ENCODE measurements at places on chromosomes 13 and 19.

DNA sequence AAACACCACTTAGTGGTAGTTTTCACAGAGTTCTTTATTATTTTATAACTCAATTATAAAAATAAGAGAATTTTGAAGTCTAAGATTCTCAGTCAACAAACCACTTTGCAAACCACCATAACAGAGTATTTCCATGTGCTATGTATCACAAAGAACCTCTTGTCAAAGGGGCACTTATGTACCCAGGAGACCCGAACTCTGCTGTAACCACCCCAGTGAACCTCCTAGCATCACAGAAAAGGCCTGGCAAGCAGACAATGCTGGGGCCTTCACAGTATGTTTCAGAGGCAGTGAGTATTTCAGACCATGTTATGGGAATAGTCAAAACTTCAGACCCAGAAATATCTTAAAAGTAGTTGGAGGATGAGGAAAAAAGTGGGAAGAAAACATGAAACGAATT lies 714.1 kb downstream of the EFNB2 start:
- no peak for DNase-seq

DNA sequence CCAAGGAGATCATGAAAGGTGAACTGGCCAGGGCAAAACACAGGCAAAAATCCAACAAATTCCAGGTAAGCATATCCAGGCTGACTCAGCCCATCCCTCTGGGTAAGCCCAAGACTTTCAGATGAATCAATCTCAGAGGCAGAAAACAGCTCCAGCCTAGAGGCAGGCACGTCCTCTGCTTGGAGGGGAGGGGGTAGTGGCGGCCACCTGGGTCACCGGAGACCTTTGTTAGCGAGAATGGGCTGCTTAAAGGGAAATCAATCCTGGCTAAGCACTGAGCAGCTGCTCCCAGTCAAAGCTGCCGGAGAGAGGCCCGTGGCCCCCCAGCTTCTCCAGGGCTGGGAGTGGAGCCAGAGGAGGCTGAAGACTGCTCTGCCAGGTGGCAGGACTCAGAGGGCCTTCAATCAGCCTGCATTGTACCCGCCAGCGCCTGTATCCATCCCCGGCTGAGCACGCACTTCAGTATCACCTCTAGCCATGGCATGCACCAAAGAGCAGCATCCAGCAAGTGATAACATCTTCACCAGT lies 48.2 kb downstream of the PIN1 start:
- no peak for DNase-seq

DNA sequence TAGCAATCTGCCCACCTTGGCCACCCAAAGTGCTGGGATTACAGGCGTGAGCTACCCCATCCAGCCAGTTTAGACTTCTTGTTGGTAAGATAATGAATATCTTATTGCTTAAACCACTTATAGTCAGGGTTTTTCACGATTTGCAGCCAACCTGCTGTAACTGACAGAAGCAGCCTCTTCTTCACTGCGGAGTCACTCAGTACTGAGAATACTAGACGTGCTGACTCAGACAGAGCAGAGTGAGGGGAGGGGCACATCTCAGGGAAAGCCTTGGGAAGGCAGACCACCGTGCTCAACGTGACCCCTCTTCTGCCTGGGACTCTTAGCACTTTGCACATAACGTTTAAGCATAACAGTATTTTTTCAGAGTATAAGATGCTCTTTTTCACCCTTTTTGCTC lies 74.3 kb upstream of the ARHGEF7 start:
- no peak for DNase-seq

DNA sequence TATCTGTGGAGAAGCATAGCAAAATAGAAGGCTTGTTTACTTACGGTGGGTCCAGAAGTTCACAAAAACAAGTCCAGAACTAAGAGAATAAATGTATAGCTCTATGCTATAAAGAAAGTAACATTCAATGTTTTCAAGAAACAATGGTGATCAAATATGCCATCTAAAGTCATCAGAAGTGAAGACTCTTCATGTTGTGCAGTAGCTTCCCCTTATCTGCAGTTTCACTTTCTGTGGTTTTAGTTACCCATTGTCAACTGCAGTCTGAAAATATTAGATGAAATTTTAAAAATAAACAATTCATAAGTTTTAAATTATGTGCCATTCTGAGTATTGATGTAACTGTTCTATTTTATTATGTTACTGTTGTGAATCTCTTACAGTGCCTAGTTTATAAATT lies 72.5 kb downstream of the EDNRB start:
- peak; percentile 32 for DNase-seq

DNA sequence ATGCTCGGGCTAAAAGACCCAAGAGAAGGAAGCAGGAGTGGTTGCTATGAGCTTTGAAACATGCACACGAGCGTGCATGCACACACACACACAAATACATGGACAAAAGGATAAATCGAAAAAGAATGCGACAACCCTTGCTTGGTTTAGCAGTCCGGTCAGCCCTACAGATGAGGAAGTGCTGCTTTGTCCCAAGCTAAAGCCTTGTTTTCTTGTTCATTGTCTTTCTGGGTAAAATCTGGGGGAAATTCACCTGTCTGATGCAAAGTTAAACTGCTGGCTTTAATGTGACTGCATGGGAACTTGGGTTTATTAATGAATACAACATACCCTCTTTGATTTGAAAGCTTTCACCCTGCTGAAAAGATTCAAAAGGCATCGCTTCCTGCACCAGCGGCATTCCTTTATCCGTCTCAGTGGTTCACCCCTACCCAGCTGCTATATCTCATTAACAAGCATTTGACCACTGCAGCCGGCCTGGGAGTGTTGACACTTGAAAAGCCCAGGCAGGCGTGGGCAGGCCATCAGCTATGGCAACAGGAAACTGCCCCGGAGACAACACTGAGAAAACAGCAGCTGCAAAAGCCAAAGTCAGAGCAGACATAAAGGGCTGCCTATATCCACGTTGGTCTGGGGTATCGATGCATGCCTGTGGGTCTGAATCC lies 301.7 kb downstream of the NDFIP2 start:
- no peak for DNase-seq

GRCh38 chr13:23987331-23987894 lies 90.1 kb upstream of the C1QTNF9B start:
- no peak for DNase-seq

- DNase-seq: peak; percentile 37
These were observed 255.9 kb upstream of the SOX21 start for GRCh38 chr13:94968040-94968756.

- DNase-seq: no peak
These were observed 393.3 kb upstream of the ARGLU1 start for GRCh38 chr13:106961216-106961615.

- peak; percentile 21 for DNase-seq
These were observed 258.2 kb upstream of the STARD13 start for GRCh38 chr13:33543631-33544265.

- no peak for DNase-seq
These were observed 20.9 kb downstream of the MBD3L2B start for GRCh38 chr19:7000333-7000732.

DNA sequence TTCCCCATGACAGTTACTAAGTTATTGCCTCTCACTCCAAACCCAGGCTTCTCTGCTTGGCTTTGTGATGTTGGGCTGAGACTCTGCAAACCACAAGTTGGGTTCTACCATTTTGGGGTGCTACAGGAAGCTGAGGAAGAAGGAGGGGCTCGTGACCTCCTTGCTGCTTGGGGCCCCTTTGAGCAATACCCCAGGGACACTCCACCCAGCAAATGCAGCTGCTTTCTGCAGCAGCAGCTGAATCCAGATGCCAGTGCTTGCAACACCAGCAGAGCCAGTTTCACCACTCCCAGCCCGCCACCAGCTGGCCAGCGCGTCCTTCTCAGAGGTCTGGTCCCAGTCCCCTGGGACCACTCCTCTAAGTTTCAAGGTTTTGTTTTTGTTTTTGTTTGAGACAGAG lies 22.0 kb upstream of the UBAC2 start:
- peak; percentile 45 for DNase-seq

- DNase-seq: no peak
These were observed 1561.0 kb upstream of the MIR17HG start for GRCh38 chr13:89786531-89786930.

- peak; percentile 69 for DNase-seq
These were observed 2.3 kb upstream of the LYPD3 start for GRCh38 chr19:43467730-43468129.

DNA sequence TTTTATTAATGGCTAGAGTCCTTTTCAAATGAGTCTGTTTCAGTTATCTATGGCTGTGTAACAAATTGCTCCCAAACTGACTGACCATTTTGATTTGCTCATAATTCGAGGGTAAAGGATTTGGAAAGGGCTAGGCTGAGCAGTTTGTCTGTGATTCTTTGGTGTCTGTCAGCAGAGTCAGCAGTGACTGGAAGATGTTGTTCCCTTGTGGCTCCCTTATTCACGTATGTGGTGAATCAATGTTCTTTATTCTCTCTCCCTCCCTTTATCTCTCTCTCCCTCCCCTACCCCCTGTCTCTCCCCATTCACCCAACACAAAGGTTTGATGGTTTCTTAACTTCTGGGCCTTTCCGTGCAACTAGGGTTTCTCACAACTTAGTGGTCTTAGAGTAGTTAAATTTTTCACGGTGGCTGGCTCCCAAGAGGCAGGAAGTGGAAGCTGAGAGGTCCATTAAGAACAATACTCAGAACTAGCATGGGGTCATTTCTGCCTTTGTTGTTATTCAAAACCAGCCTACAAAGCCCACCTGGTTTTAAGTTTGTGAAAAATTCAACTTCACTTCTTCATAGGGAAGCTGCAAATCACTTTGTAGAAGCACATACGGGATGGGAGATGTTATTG lies 772.5 kb upstream of the SLITRK1 start:
- DNase-seq: no peak

DNA sequence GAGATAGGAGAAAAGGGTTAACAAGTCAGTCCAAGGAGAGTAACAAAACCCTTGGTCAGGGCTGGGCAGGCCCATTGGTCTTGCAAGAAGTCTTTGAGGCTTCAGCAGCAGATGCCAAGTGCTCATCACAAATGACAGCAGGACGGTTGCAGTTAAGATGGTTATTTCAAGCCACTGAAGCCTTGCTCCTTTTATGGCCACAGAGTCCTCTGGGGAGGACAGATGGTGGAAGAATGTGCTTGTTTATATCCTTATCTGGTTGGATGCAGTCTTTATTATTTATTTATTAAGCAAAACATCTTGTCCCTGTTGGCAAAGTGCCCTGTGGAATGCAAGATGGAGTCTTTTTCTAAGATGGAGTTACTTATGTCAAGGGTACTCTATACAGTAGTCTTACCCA lies 19.2 kb upstream of the ZNF331 start:
- peak; percentile 7 for DNase-seq

- DNase-seq: no peak
These were observed 46.2 kb downstream of the CACNA1A start for GRCh38 chr19:13460045-13460444.

DNA sequence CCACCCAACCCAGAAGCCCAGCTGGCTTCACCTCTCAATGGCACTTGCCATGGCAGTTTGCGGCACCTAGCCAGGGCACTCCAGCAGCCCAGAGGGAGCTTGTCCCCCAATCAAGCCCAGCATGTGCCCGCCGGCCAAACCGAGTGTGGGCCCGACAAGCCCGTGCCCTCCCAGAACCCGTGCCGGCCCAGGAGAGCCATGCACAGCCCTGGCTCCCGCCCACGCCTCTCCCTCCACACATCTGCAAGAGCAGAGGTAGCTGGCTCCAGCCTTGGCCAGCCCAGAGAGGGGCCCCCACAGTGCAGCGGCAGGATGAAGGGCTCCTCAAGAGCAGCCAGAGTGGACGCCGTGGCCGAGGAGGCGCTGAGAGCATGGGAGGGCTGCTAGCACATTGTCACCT lies 2278.0 kb upstream of the PCDH20 start:
- no peak for DNase-seq

GRCh38 chr19:50551715-50552187 lies 16.5 kb downstream of the LRRC4B start:
- DNase-seq: peak; percentile 52

GRCh38 chr19:18158467-18158866 lies 5.5 kb downstream of the PIK3R2 start:
- DNase-seq: no peak

DNA sequence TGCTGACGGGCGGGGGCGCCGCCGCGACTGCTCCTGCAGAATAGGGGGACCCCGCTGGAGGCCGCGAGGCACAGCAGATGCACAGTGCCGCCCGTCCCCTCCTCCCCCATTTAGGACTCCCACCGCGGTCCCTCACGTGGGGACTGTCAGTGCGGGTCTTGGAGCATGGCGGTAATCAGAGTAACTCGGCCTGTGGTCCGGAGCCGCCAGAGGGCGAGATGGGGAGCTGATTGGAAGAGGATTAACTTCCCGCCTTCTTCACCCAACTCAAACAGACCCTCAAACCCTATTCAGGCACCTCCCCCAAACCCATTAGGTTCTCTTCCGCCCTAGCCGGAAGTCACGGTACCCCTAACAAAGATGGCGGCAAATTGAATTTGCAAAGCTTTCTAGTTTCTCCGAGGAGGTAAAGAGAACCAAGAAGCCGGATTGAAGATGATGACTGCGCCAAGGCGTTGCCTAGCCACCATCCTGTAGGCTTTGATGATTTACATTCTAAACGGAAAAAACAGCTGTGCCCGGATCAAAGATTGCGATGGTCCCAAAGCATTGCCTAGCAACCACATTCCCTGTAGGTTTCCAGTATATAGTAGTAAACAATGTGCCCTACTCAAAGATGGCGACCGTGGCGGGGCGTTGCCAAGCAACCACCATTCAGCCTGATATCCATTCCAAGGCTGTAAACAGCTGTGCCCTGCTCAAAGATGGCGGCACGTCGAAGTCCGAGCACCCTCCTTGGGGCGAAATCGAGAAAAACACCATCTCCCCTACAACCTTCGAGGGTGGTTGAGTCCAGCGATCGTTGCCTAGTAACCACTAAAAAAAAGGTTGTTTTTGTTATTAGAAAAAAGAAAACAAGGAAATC lies at the start of gene FUZ:
FUZ (minus strand) TSS at position 296 of the 865 bp plus-strand sequence; CDS start at position 110, 186 bp downstream.
- peak; percentile 99 for DNase-seq

- DNase-seq: peak; percentile 60
These were observed 5.9 kb upstream of the ARL11 start for GRCh38 chr13:49622174-49622946.

- no peak for DNase-seq
These were observed 4.0 kb upstream of the TSPAN16 start for GRCh38 chr19:11291991-11292390.

- DNase-seq: peak; percentile 84
These were observed 15.9 kb upstream of the DNAJC3 start for GRCh38 chr13:95660981-95661581.

DNA sequence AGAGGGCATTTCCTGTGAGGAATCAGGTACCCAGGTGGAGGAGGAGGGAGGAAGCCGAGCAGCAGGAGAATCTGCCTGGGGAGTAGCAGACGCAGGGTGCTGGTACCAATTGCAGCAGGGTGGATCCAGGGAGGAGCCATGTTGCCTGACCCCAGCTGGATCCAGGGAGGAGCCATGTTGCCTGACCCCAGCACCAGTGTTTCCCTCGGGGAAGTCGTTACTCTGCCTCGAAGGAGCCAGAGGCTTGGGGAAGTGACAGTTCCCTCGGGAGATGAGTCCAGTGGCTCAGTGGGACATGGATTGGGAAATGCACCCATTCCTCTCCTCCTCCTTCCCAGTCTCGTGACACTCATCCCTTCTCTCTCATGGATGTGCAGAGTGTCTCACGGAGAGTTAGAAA lies 31.5 kb downstream of the LAIR2 start:
- DNase-seq: no peak

- DNase-seq: peak; percentile 67
These were observed 565.1 kb downstream of the LIG4 start for GRCh38 chr13:107650081-107650701.

Measured in hematopoietic multipotent progenitor cell treated with erythropoietin and hydrocortisone succinate and interleukin-3 and kit ligand, for 4 days (in vitro differentiated cells).